Keratinocyte (primary cell): ENCODE measurements at places on chromosomes 4 and X. TPM values are rescaled to one million over a fixed set of nuclear protein-coding genes. Genes with fewer than 3 reads are reported as not detected.

DNA sequence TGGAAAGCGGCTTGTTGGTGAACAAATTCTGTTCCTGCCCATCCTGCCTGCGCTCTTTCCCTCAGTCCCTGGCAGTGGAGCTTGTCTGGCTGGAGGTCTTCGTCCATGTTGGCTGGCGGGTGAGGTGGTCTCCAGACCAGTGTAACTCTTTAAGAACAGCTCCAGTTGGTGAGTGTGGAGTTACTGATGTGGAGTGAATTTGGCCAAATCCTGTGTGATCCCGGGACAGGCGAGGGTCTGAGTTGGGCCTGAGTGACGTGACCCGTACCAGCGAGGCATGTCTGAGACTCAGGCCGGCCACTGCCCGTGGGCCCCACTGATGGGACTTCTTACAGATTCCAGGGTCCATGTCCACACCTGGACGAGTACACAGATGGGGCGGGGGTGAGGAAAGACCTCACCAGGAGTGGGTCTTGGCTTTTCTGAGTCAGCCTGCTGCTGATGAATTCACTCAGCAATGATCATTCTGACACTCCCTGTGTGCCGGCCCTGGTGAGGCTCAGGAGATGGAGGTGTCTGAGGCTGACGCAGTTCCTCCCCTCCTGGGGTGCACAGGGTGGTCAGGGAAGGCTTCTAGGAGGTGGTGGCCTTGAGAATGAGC, 45.5 kb downstream of the PSAPL1 start:
- DNase-seq, result no peak

GRCh38 chr4:111268769-111269414, 646.0 kb upstream of the PITX2 start:
- DNase-seq, result no peak

DNA sequence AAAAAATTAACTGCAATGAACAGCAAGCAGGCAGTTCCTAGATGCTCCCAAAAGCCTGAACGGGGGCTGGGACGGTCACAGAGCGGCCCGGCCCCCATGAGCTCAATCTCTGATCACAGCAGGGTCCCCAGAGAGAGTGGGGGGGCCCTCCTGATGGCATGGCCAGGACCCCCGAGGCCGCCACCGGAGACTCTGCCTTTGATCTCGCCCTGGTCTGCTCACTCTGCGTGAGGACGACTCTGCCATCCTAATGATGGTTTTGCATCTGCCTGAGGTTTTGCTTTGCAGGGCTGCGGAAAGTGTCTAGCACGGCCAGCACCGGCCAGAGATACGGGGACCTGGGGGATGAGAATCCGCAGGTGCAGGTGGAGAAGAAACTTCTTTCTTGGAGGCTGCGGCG, 103.8 kb downstream of the SHOX start:
- DNase-seq, result no peak

- no peak for DNase-seq
Observed at GRCh38 chrX:114841051-114841450, 176.4 kb downstream of the IL13RA2 start.

GRCh38 chrX:135340831-135341230, 31.6 kb downstream of the ETDC start:
- DNase-seq, result no peak

- no peak for DNase-seq
Observed at GRCh38 chr4:18880871-18881270, 859.3 kb upstream of the LCORL start.

- no peak for DNase-seq
Observed at GRCh38 chr4:94416335-94416734, 35.4 kb upstream of the PDLIM5 start.

GRCh38 chr4:41506130-41506529, 31.8 kb upstream of the LIMCH1 start:
- DNase-seq, result no peak

DNA sequence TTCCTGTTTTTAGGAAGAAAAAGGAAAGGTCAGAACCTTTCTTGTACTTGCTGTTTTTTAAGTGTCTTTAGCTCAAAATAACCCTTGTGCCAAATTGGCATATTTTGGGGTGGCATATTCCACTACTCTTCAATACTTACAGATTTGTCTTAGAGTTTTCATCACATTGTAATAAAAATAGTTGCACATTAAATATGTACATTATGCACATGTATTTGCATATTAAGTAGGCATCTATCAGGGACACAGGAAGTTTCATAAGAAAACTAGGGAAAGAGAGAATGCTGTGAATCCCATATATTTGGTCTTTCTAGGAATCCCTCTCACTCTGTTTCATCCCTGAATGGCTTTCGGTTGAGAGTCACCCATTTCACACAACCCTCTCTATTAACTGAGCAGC, 139.6 kb downstream of the LARP7 start:
- no peak for DNase-seq

DNA sequence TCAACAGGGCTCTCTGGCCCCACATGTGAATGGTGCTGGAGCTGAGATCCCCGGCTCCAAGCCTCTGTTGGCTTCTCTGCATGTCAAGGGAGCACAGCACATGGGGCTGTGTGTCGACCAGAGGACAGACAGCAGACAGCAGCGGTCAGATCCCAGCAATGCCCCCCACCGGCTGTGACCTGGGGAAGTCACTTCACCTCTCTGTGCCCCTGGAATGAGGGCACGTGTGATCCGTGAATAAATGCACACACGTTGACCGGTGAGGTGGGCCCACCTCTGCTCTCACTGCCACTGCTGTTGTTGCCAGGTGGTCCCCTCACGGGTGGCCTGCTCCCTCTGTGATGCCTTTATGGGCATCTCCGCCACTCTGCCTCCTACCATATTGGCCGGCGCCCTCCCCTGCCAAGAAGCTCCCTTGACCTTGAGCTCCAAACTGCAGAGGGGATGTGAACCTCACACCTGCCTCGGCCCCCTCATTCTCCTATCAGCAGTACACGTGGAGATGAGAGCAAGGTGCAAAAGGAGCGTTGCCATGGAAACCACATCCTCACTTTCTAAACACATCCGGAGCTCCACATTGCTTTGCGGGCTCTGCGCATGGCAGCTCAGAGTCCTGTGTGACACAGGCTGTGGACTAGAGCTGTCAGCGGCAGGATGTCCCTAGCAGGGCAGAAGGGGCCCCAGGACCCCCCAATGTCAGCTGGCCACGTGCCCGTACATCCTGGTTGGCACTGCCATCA, 75.4 kb downstream of the ABLIM2 start:
- no peak for DNase-seq

- no peak for DNase-seq
Observed at GRCh38 chr4:81214144-81214880, 710 bp downstream of the PRKG2 start.

- DNase-seq, result no peak
Observed at GRCh38 chr4:139454111-139455045, at the start of gene RAB33B. Gene RAB33B, plus strand, starts transcription at chr4:139454121. Its CDS starts 75 bp downstream, at chr4:139454196.

- no peak for DNase-seq
Observed at GRCh38 chr4:110415478-110415877, 60.5 kb upstream of the ENPEP start.

GRCh38 chr4:136985683-136986082, 546.6 kb downstream of the PCDH18 start:
- DNase-seq, result no peak

DNA sequence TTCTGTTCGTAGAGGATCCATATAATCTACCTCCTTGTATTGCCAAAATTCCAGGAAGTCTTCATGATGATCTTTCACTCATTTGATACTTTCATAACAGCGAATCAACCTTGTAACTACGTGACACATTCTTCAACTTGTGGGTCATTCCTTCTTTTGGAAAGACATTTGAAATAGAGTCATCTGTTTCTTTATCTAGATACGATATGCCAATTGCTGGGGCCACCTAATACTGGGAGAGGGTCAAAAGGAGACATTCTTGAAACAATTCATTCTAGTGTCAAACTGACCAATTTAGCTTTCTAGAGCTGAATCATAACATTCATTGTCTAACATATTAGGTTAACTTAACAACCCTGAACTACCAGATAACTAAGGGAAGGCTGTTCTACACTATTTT, 62.9 kb upstream of the SMAD1 start:
- DNase-seq, result no peak

The CSAG3 gene
- not detected in 3 replicates for polyA plus RNA-seq

The TMPRSS11B gene
- 0.35 to 2.0 TPM (median 0.58 TPM) in 3 replicates for polyA plus RNA-seq

The SNCA gene
- polyA plus RNA-seq, result 39.7 to 71.0 TPM (median 61.3 TPM) in 3 replicates

The ABCG2 gene
- polyA plus RNA-seq, result 3.4 to 5.3 TPM (median 4.9 TPM) in 3 replicates
